ENCODE measurements at places on chromosomes 11 and 22. TPM values are rescaled to one million over a fixed set of nuclear protein-coding genes. Genes with fewer than 3 reads are reported as not detected.

- peak; percentile 92 for DNase-seq
Measured at GRCh38 chr11:64185175-64185692, 737 bp upstream of the STIP1 start.

DNA sequence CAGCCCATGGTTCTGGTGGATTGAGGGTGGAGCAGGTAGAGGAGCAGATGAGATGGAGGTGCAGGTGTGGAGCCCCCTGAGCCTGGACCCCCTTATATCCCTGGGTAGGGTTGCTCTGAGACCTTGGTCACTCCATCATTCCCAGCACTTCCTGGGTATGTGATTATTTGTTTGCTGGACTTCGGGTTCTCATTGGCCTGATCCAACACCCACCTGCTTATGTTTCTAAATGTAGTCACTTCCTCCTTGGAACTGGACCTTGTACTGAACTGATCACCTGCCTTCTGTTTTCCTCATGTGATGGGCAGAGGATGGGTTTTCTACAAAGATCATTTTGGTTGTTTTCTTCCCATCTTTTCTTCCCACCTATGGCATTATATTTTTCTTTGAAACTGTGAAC, at the start of gene KRTAP5-4:
Gene KRTAP5-4, minus strand, starts transcription at position 53 of the 400 bp plus-strand sequence. Its CDS starts 45 bp downstream, at position 8.
- DNase-seq = no peak

- peak; percentile 96 for DNase-seq
Measured at GRCh38 chr22:24247564-24248344, 2.9 kb upstream of the GGT5 start.

DNA sequence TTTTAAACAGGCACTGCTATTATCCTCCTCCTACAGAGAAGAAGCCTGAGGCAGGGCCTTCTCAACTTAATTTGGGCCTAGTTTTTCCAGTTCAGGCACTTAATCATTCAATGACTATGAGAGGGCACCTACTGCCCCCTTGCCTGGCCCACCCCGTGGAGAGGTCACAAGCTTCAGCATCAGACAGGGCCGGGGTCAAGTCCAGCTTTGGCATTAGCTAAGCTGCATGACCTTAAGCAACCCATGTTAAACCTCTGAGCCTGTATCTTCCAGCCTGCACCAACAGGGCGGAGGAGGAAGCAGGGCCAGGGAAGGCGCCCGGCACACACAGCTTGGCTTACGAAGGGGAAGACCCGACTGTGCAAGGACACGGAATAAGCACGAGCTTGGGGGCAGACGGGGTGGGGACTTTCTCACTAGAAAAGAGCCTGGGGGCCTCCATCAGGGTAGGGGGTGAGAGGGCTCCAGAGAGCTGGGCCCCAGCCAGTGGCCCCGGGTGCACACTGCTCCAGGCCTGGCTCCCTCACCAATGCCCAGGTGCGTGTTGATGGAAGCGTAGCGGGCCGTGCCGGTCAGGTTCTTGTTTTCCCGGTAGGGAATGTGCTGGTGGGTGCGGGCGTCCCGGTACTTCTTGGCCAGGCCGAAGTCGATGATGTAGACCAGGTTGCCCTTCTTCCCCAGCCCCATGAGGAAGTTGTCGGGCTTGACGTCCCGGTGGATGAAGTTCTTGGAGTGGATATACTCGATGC, 16.9 kb downstream of the CSNK1E start:
- no peak for DNase-seq

- DNase-seq = no peak
Measured at GRCh38 chr11:125084057-125084416, 20.9 kb downstream of the SLC37A2 start.

GRCh38 chr11:846496-847098, 3.9 kb downstream of the TSPAN4 start:
- DNase-seq = no peak

- DNase-seq = no peak
Measured at GRCh38 chr11:82080160-82080559, 653.5 kb downstream of the FAM181B start.

- DNase-seq = no peak
Measured at GRCh38 chr11:68673306-68673945, 10.9 kb upstream of the GAL start.

DNA sequence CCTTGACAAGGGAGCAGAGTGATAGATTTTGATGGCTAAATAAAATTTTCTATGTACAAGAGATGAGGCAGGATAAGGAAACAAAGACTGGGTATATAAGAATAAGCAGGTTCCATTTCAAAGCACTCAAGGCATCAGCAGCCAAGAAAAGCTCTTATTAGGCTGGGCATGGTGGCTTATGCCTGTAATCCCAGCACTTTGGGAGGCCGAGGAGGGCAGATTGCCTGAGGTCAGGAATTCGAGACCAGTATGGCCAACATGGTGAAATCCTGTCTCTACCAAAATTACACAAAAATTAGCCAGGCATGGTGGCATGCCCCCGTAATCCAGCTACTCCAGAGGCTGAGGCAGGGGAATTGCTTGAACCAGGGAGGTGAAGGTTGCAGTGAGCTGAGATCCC, 563.4 kb upstream of the CCDC179 start:
- no peak for DNase-seq

GRCh38 chr11:24234822-24235508, 261.9 kb upstream of the LUZP2 start:
- DNase-seq = no peak

DNA sequence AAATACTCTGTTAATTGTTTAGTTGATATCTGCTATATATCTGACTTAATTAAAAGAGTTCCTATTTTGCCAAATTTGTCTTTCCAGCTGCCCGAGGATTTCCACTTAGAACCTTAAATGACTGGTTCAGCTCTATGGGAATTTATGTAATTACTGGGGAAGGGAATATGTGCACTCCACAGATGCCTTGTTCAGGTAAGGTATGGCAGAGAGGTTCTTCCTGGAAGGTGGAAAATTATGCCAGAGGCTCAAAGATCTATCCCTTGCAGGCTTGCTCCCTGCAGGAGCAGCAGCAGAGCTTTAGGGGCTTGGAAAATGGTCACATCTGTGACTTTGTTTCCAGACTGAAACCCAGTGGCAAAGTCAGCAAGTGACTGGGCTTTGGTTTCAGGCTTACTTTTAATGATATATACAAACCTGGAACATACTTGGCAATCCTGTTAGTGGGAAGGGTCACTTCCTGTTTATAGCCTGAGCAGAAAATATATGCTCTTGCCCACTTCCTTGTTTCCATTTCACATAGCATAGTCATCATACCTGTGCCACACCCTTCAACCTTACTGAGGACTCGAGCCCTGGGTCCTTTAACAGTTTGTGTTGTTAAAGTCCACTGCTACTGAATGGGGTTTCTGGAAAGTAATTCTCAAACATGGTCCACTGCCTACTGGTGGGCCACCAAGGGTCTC, 23.7 kb downstream of the WBP2NL start:
- no peak for DNase-seq

DNA sequence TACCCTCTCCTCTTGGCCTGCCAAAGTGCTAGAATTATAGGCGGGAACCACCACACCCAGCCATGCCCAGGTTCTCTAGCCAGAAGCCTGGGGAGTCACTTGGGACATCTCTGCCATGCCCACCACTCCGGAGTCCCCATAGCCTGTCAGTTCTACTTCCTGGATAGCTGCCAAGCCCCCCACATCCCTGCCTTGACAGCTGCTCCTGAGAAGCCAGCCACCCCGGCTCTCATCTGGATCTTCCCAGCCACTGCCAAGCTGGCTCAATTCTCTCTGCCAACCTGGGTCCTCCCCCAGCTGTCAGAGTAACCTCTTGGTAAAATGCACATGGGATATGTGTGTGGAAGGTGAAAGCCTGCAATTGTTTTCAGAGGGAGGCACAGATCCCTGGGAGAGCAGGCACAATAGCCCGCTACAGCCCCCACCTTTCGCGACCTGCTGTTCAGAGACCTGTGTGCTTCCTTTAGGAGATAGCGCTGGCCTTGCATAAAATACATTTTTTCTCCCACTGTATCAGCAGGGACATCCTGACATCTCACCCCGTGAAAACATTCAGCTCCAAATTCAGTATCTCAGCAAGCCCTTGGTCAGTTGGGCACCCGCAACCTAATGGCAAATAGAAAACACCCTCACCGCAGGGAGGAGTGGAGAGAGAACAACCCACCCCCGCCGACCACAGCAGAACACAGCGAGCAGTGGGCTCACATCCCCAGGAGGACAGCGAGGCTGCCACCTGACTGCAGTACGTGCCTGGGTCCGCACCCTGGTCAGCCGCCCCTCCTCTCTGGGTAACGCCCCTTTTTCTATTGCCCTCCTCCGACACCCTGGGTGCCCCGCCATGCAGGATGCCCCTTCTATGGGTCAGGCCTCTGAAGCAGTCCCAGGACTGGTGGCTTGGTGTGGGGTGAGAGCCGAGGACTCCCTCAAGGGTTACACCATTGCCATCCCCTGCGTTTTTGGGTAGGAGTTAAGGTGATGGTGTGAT, 1342.2 kb downstream of the BRD1 start:
- DNase-seq = peak; percentile 10

- no peak for DNase-seq
Measured at GRCh38 chr11:58564231-58564630, 11.4 kb downstream of the LPXN start.

GRCh38 chr11:61773356-61773755, 19.0 kb downstream of the TMEM258 start:
- DNase-seq = no peak

GRCh38 chr11:61560751-61561150, 20.1 kb downstream of the SYT7 start:
- no peak for DNase-seq

- DNase-seq = no peak
Measured at GRCh38 chr11:118650366-118650765, 29.1 kb downstream of the TREH start.

DNA sequence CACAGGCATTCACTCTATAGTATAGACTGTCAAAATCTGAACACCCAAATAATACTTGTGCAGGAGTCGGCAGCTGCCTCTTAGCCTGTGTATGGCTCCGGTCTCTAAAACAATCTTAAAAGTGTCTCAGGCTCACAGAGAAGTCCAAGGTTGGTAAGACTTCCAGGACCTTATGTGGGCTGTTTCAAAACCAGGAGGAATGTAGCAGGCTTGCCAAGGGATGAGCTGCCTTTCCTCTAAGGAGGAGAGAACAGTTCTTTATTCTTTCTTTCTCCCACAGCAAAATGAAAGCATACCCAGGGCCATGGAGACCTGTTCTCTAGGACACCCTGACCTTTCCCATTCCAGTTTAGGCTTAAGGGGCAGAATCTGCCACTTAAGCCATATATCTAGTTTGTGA, 176.5 kb downstream of the TRPC6 start:
- DNase-seq = no peak

DNA sequence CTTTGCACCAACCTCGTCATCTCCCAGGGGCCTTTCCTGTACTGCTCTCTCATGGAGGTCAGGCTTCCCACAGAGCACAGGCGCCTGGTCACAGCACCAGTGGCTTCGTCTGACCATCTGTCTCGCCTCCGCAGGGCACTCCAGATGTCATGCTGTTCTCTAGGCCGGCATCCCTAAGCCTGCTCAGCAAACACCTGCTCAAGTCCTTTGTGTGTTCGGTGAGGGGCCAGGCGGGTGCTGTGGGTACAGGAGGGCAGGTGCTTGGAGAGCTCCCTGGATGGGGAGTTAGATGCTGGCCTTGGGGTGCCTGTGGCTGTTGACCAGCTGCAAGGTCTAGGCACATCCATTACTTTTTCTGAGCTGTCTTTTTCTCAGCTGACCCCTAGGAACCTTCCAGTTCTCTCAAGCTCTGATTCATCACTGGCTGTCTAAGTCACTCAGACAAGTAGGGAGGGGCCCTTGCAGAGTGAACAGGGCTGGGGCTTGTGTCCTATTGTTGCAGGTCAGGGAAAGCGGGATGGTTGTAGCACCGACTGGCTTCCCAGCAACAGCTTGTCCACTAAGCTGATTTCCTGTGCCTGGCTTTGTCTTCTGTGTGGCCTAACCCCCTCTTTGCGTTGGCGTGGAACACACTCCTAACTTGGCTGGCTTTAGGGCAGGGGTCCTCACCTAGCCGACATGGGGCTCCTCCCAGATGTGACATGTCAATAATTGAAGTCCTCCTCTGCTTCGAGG, 9.2 kb downstream of the CLDN5 start:
- no peak for DNase-seq

DNA sequence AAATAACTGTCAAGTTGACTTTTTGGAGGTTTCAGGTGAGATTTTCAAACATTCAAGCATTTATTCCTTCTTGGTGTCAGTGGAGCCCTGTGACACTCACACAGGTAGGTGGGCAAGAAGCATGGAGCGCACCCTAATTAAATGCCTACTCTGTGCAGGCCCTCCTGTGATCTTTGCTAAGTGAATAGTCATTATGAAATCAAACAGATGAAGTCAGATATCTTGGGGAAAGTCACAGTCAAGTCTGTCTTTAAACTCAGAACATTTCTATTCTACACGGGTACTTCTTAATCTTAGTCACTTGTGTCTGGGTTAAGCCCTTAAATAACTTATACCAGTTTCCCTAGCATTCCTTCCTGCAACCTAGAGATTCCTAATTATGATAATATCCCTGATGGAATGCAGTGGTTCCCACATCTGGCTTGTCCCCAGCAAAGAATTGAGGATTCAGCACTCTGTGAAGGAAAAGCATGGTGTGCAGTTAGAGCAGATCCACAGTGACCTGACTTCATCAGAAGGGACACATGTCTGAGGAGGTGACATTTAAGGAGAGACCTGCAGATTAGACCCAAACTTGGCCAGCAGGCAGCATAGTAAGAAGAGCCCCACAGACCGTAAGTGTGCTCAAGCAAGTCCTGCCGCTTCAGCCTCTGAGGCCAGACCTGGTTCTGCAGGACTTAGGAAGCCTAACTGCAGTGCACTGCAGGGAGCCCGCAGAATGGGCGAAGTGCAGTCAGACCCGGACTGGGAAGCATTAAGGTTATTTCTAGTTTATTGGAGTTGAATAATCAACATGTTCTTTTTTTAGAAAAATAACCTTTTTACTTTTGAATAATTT, 85.3 kb upstream of the GAL start:
- DNase-seq = no peak

DNA sequence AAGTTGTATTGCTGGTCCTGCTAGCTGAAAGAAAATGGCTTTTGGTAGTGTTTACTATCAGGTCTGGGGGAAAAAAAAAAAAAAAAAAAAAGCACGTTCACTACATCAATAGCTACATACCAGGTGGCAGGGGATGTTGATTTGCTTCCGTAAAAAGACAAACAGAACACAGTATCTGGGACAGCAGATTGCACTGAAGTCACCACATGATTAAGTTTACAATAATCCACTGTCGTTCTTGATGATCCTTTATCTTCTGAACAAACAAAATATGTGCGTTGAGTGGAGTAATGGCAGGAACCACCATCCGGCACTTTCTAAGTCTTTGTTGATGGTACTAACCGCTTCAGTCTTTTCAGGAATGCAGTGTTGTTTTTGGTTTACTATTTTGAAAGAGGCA, 48.7 kb downstream of the DDX6 start:
- no peak for DNase-seq

The IGSF9B gene
- 11.4 TPM for total RNA-seq

The TRIM51 gene
- total RNA-seq = not detected

The CYP2D6 gene
- total RNA-seq = 1.9 TPM

The UPB1 gene
- 1.6 TPM for total RNA-seq

The SLC17A6 gene
- not detected for total RNA-seq

The FADS2 gene
- total RNA-seq = 23.0 TPM

The CBLIF gene
- not detected for total RNA-seq

The OR52H1 gene
- 0.24 TPM for total RNA-seq

The DLG2 gene
- 37.7 TPM for total RNA-seq

Measured in upper lobe of left lung (tissue), 6 donors.